T-cell (primary cell): ENCODE measurements at places on chromosomes 7 and 10. TPM values are rescaled to one million over a fixed set of nuclear protein-coding genes. Genes with fewer than 3 reads are reported as not detected.
A peak's percentile ranks its signal among the peaks of the same experiment; 100 is the strongest.

DNA sequence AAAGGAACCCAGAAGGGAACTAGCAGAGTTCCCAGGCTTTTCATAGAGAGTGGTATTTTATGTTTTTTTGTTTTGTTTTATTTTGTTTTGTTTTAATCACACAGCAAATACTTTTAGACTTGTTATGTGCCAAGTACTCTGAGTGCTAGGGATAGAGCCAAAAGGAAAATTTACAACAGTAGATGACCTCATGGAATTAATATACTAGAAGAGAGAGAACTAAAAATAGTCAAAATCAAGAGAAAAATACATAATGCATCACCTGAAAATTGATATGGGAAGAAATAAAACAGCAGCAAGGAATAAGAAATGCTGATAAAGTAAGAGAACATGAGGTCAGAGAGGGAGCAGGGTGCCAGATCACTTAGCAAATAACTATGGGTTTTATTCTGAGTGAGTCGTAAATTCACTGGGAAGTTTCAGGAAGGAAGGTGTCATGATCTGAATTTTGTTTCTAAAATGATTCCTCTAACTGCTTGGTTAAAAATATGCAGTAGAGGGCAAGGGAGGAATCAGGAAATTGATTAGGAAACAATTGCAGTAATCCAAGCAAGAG, 351.0 kb downstream of the ANKRD7 start:
- H3K4me3 ChIP-seq = no peak overlapping the region
- H3K27ac ChIP-seq = no peak overlapping the region
- H3K27me3 ChIP-seq = no peaks in the 10 kb centered on the region
- no peaks in the 10 kb centered on the region for H3K36me3 ChIP-seq

- H3K4me3 ChIP-seq = no peak overlapping the region
- no peak overlapping the region for H3K27ac ChIP-seq
- no peaks in the 10 kb centered on the region for H3K4me1 ChIP-seq
- no peaks in the 10 kb centered on the region for H3K36me3 ChIP-seq
- DNase-seq = no peak
- peaks cover 34% of the 10 kb centered on the region for H3K27me3 ChIP-seq
These were observed 5.5 kb downstream of the IGFBP3 start for GRCh38 chr7:45915606-45916005.

GRCh38 chr7:84675633-84676034, 481.0 kb upstream of the SEMA3A start:
- no peak for DNase-seq
- no peak overlapping the region for H3K4me3 ChIP-seq
- no peaks in the 10 kb centered on the region for H3K4me1 ChIP-seq

GRCh38 chr10:7458556-7458955, 47.7 kb upstream of the SFMBT2 start:
- H3K36me3 ChIP-seq = no peaks in the 10 kb centered on the region
- no peak overlapping the region for H3K27ac ChIP-seq
- H3K27me3 ChIP-seq = no peaks in the 10 kb centered on the region
- H3K4me1 ChIP-seq = no peaks in the 10 kb centered on the region
- no peak for DNase-seq

DNA sequence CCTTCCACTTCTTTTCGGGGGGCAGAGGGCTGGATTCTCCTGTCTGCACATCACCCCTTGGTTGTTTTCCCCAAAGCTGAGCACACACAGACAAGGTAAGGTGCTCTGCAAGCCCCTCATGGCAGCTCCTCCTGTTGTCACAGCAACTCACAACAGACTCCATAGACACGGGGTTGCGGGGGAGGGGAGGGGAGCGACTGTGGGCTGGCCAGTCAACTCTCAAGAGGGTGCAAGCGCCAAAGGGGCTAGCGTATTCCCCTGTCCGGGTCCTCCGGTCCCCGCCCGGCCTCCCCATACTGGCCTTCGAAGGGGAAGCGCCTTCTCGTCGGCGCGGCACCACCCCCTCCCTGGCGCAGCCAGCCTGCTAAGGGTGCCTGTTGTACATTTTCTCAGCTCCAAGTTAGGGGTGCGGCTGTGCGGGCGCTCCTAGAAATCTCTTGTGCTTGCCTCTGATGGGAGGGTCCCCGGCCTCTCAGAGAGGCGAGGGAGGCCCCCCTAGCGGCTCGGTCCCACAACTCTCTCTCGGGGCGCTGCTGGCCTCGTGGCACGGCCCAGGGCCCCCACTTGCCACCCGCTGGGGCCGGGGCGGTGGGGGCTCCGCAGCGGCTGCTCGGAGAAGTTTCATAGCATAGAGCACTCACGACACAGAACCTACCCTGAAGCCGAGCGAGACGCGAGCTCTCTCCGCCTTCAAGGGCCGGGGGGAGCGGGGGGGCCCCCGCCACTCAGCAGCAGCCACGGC, 498 bp downstream of the RHOBTB1 start:
- H3K36me3 ChIP-seq = no peaks in the 10 kb centered on the region
- no peak overlapping the region for H3K27ac ChIP-seq
- peak overlapping the region; percentile 86 for H3K4me3 ChIP-seq
- peaks cover 2% of the 10 kb centered on the region for H3K4me1 ChIP-seq
- H3K27me3 ChIP-seq = peaks cover 28% of the 10 kb centered on the region

DNA sequence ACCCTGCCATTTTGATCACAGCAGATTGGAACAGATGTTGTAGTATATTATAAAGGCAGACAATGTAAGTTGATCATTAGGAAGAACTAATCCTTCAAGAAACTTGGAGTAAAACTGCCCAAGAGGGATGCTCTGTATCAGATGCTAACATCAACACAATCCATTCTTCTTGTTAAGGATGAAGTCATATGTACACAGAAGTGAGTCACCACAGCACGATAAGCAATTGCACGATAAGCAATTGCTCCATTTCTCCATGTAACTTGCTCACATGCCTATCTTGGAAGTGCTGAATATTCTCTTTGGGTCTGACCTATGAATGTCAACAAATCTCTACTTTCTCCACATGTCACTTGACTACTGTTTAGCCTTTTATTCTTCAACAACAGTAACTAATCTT, 41.5 kb upstream of the DMTF1 start:
- no peak for DNase-seq
- peaks cover 4% of the 10 kb centered on the region for H3K27me3 ChIP-seq
- H3K36me3 ChIP-seq = no peaks in the 10 kb centered on the region
- no peak overlapping the region for H3K27ac ChIP-seq
- H3K4me1 ChIP-seq = no peaks in the 10 kb centered on the region

- DNase-seq = no peak
- H3K4me3 ChIP-seq = no peak overlapping the region
- H3K4me1 ChIP-seq = no peaks in the 10 kb centered on the region
- no peaks in the 10 kb centered on the region for H3K27me3 ChIP-seq
- H3K27ac ChIP-seq = no peak overlapping the region
- H3K36me3 ChIP-seq = no peaks in the 10 kb centered on the region
These were observed 57.8 kb upstream of the SDK1 start for GRCh38 chr7:3243256-3243655.

- no peak for DNase-seq
- no peak overlapping the region for H3K27ac ChIP-seq
- no peaks in the 10 kb centered on the region for H3K36me3 ChIP-seq
- H3K4me1 ChIP-seq = no peaks in the 10 kb centered on the region
- H3K27me3 ChIP-seq = no peaks in the 10 kb centered on the region
These were observed 112.8 kb downstream of the BUB3 start for GRCh38 chr10:123266971-123267370.

DNA sequence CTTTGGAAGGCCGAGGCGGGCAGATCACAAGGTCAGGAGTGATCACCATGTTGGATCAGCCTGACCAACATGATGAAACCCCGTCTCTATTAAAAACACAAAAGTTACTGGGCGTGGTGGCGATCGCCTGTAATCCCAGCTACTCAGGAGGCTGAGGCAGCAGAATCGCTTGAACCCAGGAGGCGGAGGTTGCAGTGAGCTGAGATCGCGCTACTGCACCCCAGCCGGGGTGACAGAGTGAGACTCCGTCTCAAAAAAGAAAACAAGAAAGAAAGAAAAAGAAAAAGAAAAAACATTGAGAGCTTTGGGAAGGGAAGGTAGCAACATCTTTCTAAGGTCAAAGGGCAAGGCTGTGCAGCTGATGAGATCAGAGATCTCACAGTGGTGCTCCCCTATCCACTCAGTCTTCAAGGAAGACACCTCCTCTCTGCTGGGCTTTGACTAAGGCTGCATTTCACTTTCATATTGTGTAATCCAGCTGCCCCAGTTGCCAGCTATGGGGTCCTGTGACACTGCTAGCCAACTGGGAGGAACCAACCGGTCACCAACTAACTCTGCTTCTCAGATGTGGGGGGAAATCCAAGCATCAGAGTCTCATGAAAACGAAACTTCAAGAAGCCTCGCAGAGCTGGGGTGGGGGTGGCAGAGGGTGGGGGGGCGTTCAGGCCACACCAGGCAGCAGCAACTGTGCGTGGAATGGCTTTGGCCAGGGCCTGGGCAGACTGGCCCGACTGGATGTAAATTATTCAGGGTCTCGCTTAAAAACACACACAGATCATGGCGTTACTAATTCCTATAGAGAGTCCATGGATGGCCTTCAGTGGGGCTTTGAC, 1.5 kb downstream of the IL15RA start:
- no peaks in the 10 kb centered on the region for H3K36me3 ChIP-seq
- peak; percentile 59 for DNase-seq
- H3K4me3 ChIP-seq = peak overlapping the region; percentile 98
- H3K4me1 ChIP-seq = peaks cover 7% of the 10 kb centered on the region
- peak overlapping the region; percentile 84 for H3K27ac ChIP-seq
- no peaks in the 10 kb centered on the region for H3K27me3 ChIP-seq

GRCh38 chr10:21399392-21400035, 126.0 kb downstream of the SKIDA1 start:
- no peak for DNase-seq
- H3K27ac ChIP-seq = no peak overlapping the region
- H3K4me3 ChIP-seq = no peak overlapping the region
- no peaks in the 10 kb centered on the region for H3K27me3 ChIP-seq
- H3K4me1 ChIP-seq = no peaks in the 10 kb centered on the region

GRCh38 chr7:29449569-29450260, 113.9 kb upstream of the PRR15 start:
- no peaks in the 10 kb centered on the region for H3K27me3 ChIP-seq
- H3K27ac ChIP-seq = no peak overlapping the region
- H3K4me3 ChIP-seq = no peak overlapping the region
- no peaks in the 10 kb centered on the region for H3K4me1 ChIP-seq
- no peak for DNase-seq

- no peaks in the 10 kb centered on the region for H3K27me3 ChIP-seq
- peak; percentile 27 for DNase-seq
- H3K36me3 ChIP-seq = no peaks in the 10 kb centered on the region
- H3K27ac ChIP-seq = no peak overlapping the region
- H3K4me1 ChIP-seq = no peaks in the 10 kb centered on the region
These were observed 164.3 kb downstream of the BTAF1 start for GRCh38 chr10:92087750-92088395.

GRCh38 chr7:131166066-131166465, 161.6 kb upstream of the MKLN1 start:
- H3K4me1 ChIP-seq = no peaks in the 10 kb centered on the region
- DNase-seq = no peak
- H3K4me3 ChIP-seq = no peak overlapping the region

DNA sequence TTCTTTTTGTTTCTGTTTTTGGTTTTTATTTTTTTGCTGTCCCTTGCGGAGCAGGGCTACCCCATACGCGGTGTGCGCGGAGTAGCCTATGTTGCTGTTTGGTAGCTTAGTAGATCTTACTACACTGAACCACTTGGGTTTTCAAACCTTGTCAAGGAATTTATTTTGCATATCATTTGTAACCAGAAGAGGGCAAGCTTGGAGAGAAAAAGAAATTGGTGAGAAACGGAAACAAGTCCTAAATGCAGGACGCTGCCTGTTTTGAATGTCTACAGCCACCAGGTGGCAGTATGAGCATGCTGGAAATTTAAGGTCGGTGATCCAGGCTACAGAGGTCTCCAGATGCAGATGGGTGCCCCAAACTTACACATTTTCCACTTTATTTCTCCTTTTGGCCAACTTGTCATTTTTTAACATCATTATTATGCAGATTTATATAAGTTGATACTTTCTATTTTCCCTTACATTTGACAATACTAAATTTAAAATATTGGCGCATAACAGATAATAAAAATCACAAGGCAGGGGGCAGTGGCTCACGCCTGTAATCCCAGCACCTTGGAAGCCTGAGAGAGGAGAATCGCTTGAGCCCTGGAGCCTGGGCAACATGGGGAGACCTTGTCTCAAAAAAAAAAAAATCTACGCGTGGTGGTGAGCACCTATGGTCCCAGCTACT, 15.3 kb upstream of the TRA2A start:
- H3K36me3 ChIP-seq = no peaks in the 10 kb centered on the region
- H3K27me3 ChIP-seq = no peaks in the 10 kb centered on the region
- H3K4me3 ChIP-seq = no peak overlapping the region
- DNase-seq = peak; percentile 69
- H3K27ac ChIP-seq = no peak overlapping the region

DNA sequence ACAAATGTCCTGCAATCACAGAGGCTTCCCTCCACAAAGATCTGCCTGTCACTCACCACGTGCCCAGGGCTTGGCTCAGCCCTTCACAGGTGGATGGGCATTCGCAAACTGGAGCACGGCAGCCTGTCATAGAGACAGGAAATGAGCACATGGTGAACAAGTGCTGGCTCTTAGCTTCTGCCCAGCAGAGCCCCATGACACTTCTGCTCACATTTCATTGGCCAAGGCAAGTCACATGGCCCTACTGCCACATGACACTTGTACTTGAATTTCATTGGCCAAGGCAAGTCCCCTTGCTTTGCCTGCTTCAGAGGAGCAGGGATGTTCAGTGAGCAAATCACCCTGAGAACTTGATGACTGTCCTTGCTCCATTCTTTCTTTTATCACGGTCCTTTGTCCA, 110.8 kb upstream of the PPP2R2D start:
- no peak overlapping the region for H3K4me3 ChIP-seq
- DNase-seq = no peak
- no peak overlapping the region for H3K27ac ChIP-seq
- H3K27me3 ChIP-seq = no peaks in the 10 kb centered on the region
- no peaks in the 10 kb centered on the region for H3K4me1 ChIP-seq
- H3K36me3 ChIP-seq = no peaks in the 10 kb centered on the region

- no peaks in the 10 kb centered on the region for H3K36me3 ChIP-seq
- peaks cover 11% of the 10 kb centered on the region for H3K4me1 ChIP-seq
- H3K27ac ChIP-seq = no peak overlapping the region
- no peak for DNase-seq
- peaks cover 71% of the 10 kb centered on the region for H3K27me3 ChIP-seq
- no peak overlapping the region for H3K4me3 ChIP-seq
These were observed 11.6 kb downstream of the PDZD7 start for GRCh38 chr10:101019440-101019703.

The SLC13A1 gene
- total RNA-seq = not detected

The SRRM3 gene
- total RNA-seq = not detected

The PSD gene
- 8.7 TPM for total RNA-seq

The MUC3A gene
- total RNA-seq = 0.25 TPM

The ATP6V0A4 gene
- not detected for total RNA-seq
